ENCODE measurements at places on chromosomes 2 and 18. TPM values are rescaled to one million over a fixed set of nuclear protein-coding genes. Genes with fewer than 3 reads are reported as not detected.

GPR155 gene
- total RNA-seq, result 3.6 TPM

STARD7 gene
- total RNA-seq, result 86.1 TPM

AGPS gene
- total RNA-seq, result 35.6 TPM

ABHD1 gene
- total RNA-seq, result 0.88 TPM

MC2R gene
- not detected for total RNA-seq

PDE11A gene
- total RNA-seq, result not detected

DAPL1 gene
- total RNA-seq, result not detected

POTEJ gene
- total RNA-seq, result not detected

ECEL1 gene
- not detected for total RNA-seq

BCS1L gene
- 20.5 TPM for total RNA-seq

GRCh38 chr2:239736358-239737143 lies 288.6 kb downstream of the NDUFA10 start:
- no peak overlapping the region for H3K27ac ChIP-seq
- H3K4me1 ChIP-seq, result no peaks in the 10 kb centered on the region
- no peak for DNase-seq
- no peak overlapping the region for H3K4me3 ChIP-seq

DNA sequence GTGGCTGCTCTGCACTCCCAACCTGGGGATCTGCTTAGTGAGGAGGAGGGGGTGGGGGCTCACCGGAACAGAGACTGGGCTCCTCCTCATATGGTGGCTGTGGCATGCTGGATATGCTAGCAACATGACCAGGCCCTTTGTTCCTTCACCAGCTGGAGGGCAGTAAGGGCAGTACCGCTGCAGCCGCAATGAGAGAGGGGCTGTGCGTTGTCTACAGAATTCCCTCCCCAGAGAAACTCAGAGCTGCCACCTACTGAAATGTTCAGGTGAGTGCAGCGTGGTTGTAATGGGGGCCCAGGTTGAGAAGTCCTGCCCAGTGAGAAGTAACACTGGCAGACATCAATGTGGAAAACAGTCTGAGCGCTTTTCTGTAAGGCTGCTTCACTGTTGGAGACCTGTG lies 1211.9 kb upstream of the NXPH2 start:
- H3K4me1 ChIP-seq, result no peaks in the 10 kb centered on the region
- no peak overlapping the region for H3K27ac ChIP-seq
- no peaks in the 10 kb centered on the region for H3K36me3 ChIP-seq
- no peak for DNase-seq
- H3K4me3 ChIP-seq, result no peak overlapping the region

- H3K27ac ChIP-seq, result no peak overlapping the region
- no peaks in the 10 kb centered on the region for H3K36me3 ChIP-seq
Observed at GRCh38 chr2:1704631-1705556, 39.4 kb downstream of the PXDN start.

DNA sequence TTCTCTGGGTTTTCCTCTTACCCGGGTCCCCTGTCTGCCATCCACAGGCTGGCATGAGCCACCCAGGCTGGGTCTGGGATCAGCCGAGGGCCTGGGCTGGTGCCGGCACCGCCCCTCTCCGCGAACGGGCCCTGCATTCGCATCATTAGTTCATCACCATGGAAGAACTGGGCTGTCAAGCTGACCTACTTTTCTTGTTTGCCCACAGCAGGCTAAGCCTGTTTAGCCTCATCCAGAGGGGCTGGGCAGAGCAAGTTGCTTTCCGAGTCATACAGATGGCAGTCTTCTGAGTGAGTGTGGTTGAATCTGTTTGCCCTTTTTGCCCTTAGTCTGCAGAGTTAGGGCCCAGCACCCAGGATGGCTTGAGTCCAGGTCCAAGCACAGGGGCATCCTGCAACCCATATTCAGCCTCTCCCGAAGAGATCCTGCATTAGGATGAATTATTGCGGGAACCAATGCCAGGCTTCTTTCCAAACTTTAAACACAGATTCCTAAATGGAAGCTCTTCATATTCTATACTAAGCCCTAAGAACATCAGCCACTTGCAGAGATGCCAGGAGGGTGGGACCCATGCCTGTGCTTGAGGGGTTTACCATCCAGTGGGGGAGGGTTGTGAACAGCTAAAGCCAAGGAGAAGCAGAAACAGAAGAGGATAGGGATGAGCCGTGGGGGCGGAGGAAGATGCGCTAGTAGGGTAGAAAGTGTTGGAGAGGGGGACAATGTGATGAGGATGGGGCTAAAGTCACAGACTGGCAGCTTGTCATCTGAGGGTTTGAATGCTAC lies 68.0 kb downstream of the NPAS2 start:
- no peak for DNase-seq
- no peaks in the 10 kb centered on the region for H3K4me1 ChIP-seq
- H3K4me3 ChIP-seq, result no peak overlapping the region
- no peaks in the 10 kb centered on the region for H3K27me3 ChIP-seq

- H3K27me3 ChIP-seq, result peaks cover 2% of the 10 kb centered on the region
- DNase-seq, result no peak
- no peaks in the 10 kb centered on the region for H3K36me3 ChIP-seq
- H3K4me3 ChIP-seq, result no peak overlapping the region
- no peaks in the 10 kb centered on the region for H3K4me1 ChIP-seq
- no peak overlapping the region for H3K27ac ChIP-seq
Observed at GRCh38 chr2:179072527-179072926, 22.6 kb upstream of the CCDC141 start.

- H3K4me1 ChIP-seq, result peaks cover 12% of the 10 kb centered on the region
- DNase-seq, result peak; percentile 58
- peaks cover 21% of the 10 kb centered on the region for H3K27me3 ChIP-seq
- H3K4me3 ChIP-seq, result no peak within 1 kb of the TSS
- H3K36me3 ChIP-seq, result no peaks in the 10 kb centered on the region
Observed at GRCh38 chr2:178193823-178194599, at the start of gene OSBPL6. OSBPL6 (plus strand) TSS chr2:178194512; CDS start chr2:178306185, 111,673 bp downstream.

- DNase-seq, result no peak
- no peak overlapping the region for H3K4me3 ChIP-seq
- no peaks in the 10 kb centered on the region for H3K36me3 ChIP-seq
- no peaks in the 10 kb centered on the region for H3K27me3 ChIP-seq
- H3K27ac ChIP-seq, result no peak overlapping the region
Observed at GRCh38 chr2:3025261-3025660, 352.4 kb downstream of the EIPR1 start.

DNA sequence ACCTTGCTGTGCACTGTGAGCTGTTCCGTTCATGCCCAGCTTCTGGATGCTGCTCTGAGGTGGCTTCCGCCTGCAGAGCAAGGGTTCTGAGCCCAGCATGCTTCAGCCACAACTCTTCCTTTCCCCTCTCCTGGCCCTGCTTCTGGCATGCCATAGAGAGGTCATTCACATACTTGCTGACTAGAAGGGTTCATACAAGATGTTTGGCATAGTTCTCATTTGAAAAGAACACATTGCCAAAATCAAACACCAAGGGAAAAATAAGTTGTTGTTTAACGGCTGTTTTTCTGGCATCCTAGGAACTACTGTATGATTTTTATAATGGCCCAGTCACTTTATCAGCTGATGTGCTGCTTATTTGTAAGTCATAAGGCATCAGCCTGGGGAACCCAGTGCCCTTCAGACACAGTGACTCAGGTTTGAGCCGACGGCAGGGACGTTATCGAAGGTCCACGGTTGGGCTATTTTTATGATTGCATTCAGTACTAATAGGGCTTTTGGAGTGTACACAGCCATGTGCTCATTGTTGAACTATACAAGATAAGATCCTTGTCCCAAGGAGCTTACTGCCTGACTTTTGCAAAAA lies 53.9 kb upstream of the CTAGE1 start:
- no peaks in the 10 kb centered on the region for H3K36me3 ChIP-seq
- no peak for DNase-seq
- H3K27ac ChIP-seq, result no peak overlapping the region

GRCh38 chr2:85681372-85681763 lies 12.8 kb upstream of the GNLY start:
- no peaks in the 10 kb centered on the region for H3K36me3 ChIP-seq
- H3K4me1 ChIP-seq, result peaks cover 71% of the 10 kb centered on the region
- H3K4me3 ChIP-seq, result peak overlapping the region; percentile 20
- H3K27ac ChIP-seq, result peak overlapping the region; percentile 47
- no peaks in the 10 kb centered on the region for H3K27me3 ChIP-seq
- no peak for DNase-seq

DNA sequence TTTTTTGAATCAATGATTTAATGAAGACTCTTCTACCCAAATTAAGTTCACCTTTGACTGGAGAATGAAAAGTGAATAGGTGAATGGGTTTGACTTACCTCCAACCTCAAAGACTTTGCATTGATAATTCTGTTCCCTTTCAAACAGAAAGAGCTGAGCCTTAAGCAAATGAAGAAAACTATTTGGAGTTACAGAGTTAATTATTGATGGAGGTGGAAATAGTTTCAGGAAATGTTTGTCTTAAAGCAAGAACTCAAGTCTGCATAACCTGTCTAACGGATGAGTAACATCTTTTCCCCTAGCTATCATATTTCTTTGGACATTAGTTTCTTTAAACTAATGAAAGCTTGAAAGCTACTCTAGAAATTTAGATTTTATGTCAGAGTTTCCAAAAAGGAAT lies 166.5 kb downstream of the CERS6 start:
- H3K4me3 ChIP-seq, result no peak overlapping the region
- no peak for DNase-seq
- H3K36me3 ChIP-seq, result no peaks in the 10 kb centered on the region
- no peaks in the 10 kb centered on the region for H3K4me1 ChIP-seq

DNA sequence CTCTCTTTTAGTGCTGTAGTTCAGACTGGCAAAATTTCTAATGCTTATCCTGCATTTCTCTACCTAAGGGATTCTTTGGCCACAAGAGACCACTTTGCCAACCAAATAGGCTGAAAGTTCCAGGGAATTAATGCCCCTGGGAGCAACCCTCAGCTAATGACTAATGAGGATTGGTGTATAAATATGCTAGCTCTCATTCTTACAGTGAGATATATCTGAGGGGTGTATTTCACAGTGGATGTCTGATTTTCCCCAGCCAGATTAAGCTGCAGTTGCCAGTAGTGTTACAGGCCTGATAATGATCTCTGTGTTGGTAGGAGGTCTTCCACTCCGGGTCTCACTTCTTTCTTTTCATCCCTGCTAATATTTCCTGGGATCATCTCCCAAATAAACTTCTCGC lies 90.4 kb downstream of the GULP1 start:
- no peak for DNase-seq
- no peaks in the 10 kb centered on the region for H3K4me1 ChIP-seq
- H3K27ac ChIP-seq, result no peak overlapping the region
- no peaks in the 10 kb centered on the region for H3K36me3 ChIP-seq

DNA sequence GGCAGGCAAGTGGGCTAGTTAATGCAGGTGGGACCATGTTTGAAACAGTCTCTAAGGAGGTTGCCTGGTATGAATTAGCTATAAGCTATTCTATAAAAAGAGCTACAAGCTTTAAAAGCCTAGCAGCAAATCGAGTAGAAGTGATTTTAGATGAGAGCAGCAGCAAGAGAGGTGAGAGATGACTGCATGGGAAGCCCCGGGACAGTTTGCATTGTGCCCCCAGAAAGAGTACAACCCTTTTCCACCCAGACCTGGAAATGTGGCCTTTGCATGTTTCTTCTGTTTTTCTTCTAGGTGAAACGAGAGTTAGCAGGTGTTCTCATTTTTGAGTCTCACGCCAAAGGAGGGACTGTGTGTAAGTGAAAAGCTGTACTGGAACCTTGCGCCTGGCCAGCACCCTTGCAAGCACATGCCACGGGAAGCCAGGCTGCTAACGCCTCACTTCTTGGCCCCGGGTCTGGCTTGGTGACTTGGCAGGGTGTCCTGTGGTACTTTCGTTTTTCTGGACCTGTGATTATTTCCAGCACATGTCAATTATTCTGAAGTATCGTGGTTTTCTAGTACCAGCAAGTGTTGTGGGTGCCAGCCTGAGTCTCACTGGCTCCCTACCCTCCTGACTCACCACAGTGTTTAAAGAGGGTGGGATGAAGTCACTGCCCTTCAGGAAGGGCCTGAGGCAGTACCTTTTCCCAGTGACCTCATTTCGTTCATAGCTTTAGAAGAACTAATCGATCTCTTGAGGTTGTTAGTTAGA lies 90.3 kb upstream of the MAP3K20 start:
- no peaks in the 10 kb centered on the region for H3K4me1 ChIP-seq
- no peaks in the 10 kb centered on the region for H3K36me3 ChIP-seq
- no peak overlapping the region for H3K4me3 ChIP-seq
- DNase-seq, result no peak
- H3K27ac ChIP-seq, result no peak overlapping the region

GRCh38 chr2:211408483-211408891 lies 852.1 kb downstream of the CPS1 start:
- H3K4me3 ChIP-seq, result no peak overlapping the region
- H3K27ac ChIP-seq, result no peak overlapping the region
- no peak for DNase-seq
- H3K4me1 ChIP-seq, result no peaks in the 10 kb centered on the region

DNA sequence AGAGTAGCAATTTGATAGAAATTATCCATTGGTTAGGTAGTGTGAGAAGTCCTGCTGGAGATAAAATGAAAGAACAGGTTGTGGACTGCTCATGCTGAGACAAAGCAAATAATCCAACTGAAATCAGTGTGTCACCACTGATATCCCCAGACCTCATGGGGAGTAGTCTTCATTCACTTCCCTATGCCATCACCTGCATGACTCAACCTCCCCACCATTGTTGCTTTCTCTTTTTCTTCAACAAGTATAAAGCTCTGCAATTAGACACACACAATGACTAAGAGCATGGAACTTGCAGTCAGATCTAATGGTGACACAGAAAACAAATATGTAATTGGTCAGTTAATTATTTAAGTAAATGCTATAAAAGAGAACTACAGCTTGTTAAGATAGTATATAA lies 475.3 kb downstream of the RIT2 start:
- H3K27ac ChIP-seq, result no peak overlapping the region
- H3K27me3 ChIP-seq, result no peaks in the 10 kb centered on the region
- no peak overlapping the region for H3K4me3 ChIP-seq
- no peak for DNase-seq
- no peaks in the 10 kb centered on the region for H3K4me1 ChIP-seq

GRCh38 chr2:233252227-233252626 lies 754 bp downstream of the ATG16L1 start:
- H3K4me3 ChIP-seq, result peak overlapping the region; percentile 74
- peak overlapping the region; percentile 1 for H3K27ac ChIP-seq
- peaks cover 26% of the 10 kb centered on the region for H3K36me3 ChIP-seq
- H3K27me3 ChIP-seq, result no peaks in the 10 kb centered on the region

- H3K27ac ChIP-seq, result no peak overlapping the region
- H3K27me3 ChIP-seq, result no peaks in the 10 kb centered on the region
- peaks cover 21% of the 10 kb centered on the region for H3K36me3 ChIP-seq
Observed at GRCh38 chr2:105262651-105263091, 21.1 kb downstream of the GPR45 start.

Measured in natural killer cell (primary cell).